ENCODE measurements at places on chromosomes 7 and 10. TPM values are rescaled to one million over a fixed set of nuclear protein-coding genes. Genes with fewer than 3 reads are reported as not detected.

GRCh38 chr7:131604841-131605279, 48.4 kb upstream of the PODXL start:
- DNase-seq = no peak

DNA sequence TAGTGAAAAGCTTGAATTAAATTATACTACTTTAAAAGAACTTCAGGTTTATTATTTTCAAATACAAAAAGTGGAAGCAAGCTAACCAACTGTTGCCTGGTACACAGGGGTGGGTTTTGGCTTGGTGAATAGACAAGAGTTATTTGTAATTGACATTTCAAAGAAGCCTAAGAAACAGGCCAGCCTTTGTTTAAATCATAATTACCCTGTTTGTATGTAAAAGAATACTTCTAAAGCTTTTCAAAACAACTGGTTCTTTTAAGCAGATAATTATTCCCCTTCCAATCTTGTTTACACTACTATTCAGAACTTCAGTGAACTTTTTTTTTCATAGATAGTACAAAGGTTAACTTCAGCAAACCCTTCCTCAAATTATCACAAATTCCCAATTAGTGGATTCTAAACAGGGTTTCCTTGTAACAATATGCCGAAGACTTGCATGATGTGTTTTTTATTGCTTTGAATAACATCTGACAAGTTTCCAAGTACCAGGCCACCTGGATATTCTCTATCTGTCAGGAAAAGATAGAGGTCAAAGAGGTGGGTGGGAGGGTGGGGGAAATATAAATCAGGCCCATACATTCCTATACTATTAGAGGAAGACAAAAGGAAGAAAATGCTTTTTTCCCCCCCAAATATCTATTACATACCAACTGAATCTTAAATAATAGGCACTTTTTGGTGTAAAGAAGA, 20.4 kb downstream of the SSMEM1 start:
- DNase-seq = no peak

GRCh38 chr10:14438057-14438456, 107.3 kb upstream of the FRMD4A start:
- DNase-seq = no peak

DNA sequence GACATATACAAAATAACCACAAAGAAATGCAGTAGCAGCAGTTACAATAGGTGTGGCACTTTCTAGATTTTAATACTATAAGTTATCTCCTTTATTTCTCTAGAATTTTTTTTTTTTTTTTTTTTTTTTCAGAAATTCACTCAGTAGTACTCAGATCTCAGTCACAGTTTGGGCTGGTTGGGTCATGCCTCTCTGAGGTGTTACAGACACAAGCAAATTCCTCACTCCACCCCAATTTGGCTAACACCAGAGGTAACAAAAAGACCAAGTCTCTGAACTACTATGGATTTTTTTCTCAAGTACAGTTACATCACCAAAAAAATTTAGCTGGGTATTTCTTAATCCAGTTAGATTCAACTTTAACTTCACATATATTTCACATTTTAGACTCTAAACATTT, 985.1 kb upstream of the LRRN3 start:
- no peak for DNase-seq

The PRPS1L1 gene
- polyA plus RNA-seq = not detected

The SPDYE5 gene
- polyA plus RNA-seq = not detected

All from immature natural killer cell (primary cell).